Uterus (tissue), 4 donors: ENCODE measurements at places on chromosomes 2 and 18.
A peak's percentile ranks its signal among the peaks of the same experiment; 100 is the strongest.

- DNase-seq = no peak
Observed at GRCh38 chr2:2524348-2524941, 193.4 kb upstream of the MYT1L start.

DNA sequence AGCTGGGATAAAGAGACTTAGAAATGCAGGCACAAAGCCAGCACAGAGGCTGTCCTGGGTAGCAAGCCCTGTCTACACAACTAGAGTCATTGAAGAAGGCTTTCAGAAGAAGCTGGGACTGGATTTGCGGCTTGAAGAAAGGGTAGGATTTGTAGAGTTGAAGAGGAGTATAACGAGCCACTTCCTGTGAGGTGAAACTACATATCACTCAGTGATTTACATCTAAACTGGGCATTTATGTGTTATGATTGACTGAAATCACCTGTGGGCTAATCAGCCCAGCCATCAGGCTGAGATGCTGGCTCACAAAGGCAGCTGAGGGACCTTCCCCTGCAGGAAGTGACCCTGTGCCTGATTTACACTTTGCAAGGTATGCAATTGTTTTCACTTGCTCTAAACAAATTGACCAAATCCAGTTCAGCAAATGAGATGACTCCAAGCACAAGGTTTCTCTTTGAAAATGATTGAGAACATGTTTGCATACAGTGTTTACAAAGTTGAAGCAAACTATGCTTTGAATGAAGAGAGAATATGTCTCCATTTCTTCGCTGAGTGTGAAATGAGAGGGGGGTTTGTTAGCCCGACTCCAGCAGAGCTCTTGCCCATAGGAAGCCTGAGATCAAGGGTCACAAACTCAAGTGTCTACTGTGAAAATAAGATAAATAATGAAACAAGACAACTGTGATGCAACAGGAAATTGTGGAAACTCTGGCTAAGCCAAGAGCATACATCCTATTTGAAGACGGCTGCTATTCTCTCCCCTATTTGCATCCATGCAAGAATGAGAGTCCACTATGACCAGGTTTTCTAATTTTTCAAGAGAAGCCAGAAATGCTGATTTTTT, 69.3 kb upstream of the HK2 start:
- no peak for DNase-seq

DNA sequence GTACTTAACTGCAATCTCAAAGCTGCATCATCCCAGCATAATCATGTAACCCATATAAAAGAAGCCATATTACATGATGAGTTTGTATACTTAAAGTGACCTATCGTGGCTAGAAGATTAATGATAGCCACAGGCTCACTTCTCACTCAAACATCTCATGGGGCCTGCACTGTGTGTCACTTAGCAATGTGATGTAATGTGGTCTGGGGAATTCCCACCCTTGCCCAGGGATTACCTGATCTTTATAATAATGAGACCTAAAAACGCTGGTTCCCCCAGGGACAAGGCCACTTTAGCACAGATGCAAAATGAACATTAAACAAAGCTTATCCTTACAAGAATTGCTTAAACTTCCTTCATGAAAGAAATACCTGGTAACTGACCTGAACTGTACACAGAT, 427.1 kb upstream of the CNTNAP5 start:
- DNase-seq = no peak

DNA sequence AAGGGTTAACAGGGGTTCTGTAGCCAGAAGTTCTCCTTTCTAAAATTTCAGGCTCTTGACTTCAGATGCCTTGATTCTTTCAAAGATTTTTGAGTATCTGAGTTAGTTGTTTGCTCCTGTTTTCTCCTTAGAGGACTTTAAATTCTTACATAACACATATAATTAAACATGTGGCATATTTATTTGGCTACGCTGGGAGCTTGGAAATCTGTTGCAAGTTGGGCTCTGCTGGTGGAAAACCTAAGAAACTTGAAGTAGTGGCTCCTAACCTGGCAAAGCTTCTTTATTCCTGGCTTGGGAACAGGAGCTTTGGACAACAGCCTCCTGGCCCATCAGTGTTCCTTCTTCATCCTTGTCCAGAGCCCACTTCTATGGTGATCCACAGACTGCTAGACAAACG, 72.6 kb downstream of the VIT start:
- DNase-seq = no peak

GRCh38 chr18:55120896-55121295, 161.6 kb upstream of the CCDC68 start:
- no peak for DNase-seq

- no peak for DNase-seq
Observed at GRCh38 chr2:181332044-181332605, 125.1 kb upstream of the ITGA4 start.

- no peak for DNase-seq
Observed at GRCh38 chr18:74610051-74610615, 12.5 kb downstream of the ZNF407 start.

- no peak for DNase-seq
Observed at GRCh38 chr18:48851599-48851960, 99.2 kb downstream of the SMAD7 start.

- DNase-seq = no peak
Observed at GRCh38 chr2:74005786-74006185, 21.1 kb downstream of the TET3 start.

- peak; percentile 44 for DNase-seq
Observed at GRCh38 chr18:58337686-58338085, 291.2 kb downstream of the ALPK2 start.

DNA sequence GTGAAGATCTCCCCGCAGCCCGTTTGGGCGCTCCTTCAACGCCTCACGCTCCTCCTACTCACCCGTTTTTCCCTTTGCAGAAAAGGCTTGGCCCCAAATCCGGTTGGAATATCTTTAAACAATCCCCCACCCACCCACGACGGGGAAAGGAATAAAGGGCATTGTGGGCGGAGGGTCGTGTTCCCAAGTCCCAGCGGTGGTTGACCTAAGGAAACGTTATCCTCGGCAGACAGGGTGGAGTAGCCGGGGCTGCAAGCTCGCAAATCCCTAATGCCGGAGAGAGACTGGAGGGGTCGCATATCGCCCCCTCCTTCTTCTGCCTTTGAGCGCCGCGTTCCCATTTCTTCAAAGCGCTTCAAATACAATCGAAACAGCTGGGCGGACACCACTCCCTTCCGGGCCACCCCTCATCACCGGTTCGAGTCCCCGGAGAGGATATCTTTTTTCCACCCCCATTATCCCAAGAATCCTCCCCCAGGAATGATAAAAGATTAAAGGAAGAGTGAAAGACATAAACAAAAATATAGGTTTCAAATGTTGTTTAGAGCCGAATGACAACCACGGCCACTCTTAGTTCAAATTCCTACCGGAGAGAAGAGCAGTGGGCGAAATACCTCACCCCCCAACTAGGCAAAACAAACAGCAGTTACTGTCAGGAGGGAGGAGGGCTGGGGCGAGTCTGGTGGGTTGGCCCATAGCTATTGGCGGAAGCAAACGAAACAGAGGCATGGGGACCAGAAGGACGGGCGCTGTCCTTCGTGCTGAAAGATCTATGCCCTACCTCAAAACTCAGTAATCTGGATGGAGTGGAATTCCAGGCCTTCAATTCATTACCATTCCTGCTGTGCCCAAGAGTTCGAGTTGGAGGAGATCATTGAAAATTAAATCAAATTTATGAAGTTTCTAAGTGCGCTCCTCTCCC, 2.8 kb upstream of the GAD1 start:
- DNase-seq = no peak

DNA sequence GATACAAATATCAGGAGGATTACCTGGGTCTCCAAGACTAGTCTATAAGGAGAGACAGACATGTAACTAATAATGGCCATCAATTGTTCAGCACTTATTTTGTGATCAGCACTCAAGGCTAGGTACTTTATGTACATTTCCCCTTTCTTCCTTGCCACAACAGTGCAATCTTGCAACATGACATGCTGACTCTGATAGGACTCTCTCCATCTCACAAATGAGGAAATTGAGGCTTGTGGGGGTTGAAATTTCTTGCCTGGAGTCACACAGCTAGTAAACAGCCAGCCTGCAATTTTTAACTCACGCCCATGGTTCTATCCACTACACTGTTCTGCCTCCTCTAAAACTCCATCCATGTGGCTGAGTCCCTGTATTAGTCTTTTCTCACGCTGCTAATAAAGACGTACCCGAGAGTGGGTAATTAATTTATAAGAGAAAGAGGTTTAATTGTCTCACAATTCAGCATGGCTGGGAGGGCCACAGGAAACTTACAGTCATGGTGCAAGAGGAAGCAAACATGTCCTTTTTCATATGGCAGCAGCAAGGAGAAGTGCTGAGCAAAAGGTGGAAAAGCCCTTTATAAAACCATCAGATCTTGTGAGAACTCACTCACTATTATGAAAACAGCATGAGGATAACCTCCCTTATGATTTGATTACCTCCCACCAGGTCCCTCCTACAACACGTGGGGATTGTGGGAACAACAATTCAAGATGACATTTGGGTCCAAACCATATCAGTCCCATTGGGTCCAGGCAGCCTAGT, 302.4 kb downstream of the PLCL1 start:
- no peak for DNase-seq

GRCh38 chr2:196361606-196362326, 190.4 kb upstream of the STK17B start:
- DNase-seq = peak; percentile 17

DNA sequence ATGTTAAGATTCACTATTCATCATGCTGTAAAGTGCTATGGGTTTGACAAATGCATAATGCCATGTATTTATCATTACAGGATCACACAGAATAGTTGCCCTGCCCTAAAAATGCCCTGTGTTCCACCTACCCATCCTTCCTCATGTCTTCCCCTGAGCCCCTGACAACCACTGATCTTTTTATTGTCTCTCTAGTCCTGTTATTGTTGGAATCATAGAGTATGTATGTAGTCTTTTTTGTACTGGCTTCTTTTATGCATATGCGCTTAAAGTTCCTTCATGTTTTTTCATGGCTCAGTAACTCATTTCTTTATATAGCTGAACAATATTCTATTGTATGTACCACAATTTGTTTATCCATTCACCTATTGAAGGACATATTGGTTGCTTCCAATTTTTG, 20.3 kb downstream of the CCDC150 start:
- DNase-seq = no peak

DNA sequence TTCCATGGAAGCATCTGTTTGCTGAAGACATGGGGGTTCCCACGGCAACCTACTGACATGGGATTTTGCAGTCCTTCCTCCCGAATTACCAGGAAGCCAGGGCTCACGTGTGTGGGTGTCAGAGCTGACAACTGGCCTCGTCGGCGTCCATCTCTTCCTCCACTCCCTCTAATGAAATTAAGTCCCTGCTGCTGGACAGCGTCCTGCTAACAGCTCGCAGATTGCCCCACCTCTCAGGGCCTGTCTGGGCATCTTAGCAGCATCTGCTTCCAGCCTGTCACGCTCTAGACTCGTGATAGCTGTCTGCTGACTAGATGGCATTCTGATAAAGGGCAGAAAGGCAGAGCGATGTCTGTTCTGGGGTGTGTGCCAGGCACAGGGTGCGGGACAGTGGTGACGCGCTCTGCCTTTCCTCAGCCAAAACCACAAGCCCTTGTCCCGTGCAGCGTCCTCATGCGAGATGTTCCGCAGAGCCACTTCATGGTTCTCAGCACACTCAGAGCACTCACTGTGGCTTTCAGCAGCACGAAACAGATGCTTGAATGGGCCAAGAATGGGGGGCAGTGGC, 161.1 kb downstream of the ARL4C start:
- DNase-seq = peak; percentile 22

- no peak for DNase-seq
Observed at GRCh38 chr2:32427672-32428610, 71.1 kb downstream of the BIRC6 start.

DNA sequence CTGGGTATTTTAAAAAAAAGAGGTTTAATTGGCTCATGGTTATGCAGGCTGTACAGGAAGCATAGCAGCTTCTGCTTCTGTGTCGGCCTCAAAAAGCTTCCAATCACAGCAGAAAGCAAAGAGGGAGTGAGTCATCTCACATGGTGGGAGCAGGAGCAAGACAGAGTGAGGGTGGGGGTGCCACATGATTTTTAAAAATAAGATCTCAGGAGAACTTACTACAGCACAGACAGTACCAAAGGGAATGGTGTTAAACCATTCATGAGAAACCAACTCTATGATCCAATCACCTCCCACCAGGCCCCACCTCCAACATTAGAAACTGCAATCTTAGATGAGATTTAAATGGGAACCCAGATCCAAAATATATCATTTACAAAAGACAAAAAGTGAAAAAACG, 14.6 kb downstream of the ZNF519 start:
- no peak for DNase-seq

DNA sequence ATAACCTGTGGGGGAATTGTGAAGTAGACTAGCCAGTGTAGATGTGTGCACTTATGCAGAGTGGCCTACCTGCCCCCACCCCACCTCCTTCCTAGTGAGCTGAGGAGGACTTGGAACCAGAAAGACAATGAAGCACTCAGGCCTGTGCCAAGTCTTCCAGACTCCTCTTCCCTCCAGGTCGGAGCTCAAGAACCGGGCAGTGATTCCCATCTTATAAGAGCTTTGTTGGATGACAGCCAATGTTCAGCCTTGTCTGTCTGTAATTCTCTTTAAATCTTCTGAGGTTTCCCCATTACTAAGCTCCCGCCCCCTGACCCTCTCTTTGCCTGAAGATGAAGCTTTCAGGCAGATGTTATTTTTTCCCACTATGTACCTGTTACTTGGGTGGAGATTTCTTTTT, 121.0 kb downstream of the SMAD2 start:
- DNase-seq = no peak

DNA sequence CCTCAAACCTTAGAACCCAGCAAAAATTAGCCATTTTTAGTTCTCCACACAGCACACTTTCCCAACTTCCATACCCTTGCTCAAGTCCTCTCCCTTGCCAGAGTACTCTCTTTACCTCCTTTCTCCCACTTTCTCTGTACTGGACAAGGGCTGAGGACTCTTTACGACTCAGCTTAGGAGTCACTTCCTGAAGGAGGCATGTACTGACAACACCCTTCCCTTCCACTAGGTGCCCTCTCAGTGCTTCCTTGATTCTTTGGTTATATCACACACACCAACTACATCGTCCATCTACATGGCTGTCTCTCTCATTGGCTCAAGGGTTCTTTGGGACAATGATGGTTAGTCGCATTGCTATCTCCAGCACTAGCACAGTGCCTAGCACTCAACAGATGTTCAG, 5.2 kb upstream of the C18orf63 start:
- DNase-seq = no peak

DNA sequence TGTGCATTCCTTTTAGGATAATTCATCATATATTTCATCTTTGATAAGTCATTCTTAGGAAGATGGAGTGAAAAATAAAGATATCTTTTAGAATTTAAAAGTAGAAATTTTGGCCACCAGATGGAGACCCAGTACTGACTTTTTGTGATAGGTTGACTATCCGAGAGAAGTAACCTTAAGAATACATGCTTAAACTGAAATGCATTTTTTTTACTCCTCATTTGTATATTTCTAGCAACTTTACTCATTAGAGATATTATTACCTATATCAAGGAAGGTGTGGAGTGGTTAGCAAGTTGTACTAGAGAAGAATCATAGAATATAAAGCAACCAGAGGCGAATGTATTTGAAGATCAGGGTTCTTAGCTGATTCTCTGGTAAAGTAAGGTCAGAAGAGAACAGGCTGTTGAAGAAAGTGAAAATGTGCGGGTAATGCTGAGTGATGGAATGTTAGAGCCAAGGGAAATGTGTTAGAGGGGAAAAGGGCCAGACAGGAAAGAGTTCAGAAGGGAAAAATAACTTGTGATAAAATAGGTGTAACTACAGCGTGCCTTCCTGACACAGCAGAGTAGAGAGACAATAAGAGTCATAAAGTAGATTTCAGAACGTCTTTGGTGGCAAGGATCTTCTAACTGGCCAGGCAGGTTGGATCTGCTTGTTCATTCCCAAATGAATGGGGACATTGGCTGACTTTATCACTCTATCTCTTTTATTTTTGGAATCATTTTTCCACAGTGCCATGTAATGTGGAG, 52.3 kb downstream of the TDRD15 start:
- DNase-seq = no peak
